ENCODE measurements at places on chromosomes 5 and 9.

GRCh38 chr5:149632311-149633251 lies 51.3 kb downstream of the ARHGEF37 start:
- no peak for DNase-seq

- DNase-seq: peak; percentile 75
Observed at GRCh38 chr5:149153751-149154610, 12.7 kb downstream of the ABLIM3 start.

DNA sequence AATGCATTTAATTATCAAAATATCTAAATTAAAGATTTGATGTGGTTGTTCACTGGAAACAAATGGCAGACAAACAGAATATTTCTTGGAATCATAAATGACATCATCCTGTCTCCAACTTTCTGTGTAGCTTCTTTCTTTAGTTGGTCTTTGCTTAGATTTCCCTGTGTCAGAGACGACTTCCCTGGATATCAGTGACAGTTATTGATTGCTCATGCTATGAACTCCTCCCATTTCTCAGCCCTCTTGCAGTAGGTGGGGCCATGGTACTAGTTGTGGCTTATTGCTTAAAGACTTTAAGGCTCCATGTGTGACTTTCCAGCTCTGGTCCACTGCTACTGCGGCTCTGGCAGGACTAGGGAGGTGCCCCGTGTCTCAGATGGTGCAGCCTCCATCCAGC lies 592.6 kb downstream of the MTRR start:
- no peak for DNase-seq

- DNase-seq: peak; percentile 30
Observed at GRCh38 chr5:83844449-83845068, 123.9 kb upstream of the HAPLN1 start.

DNA sequence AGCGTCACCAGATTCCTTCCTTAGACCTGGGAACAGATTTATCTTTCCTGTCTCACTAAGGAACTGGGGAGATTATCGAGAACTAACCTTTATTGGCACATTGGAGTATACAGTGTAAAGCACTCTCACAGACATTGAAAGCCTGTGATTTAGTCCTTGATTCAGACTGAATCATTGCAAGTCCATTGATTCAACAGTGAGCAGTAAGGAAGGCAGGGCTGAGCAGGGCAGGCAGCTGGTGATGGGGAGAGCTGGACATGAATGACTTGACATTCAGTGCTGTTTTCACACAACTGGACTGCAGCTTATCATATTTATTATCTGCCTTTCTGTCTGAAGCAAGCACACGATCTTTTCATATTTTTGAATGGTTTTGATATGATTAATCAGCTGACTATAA lies 16.2 kb downstream of the ISOC1 start:
- no peak for DNase-seq

DNA sequence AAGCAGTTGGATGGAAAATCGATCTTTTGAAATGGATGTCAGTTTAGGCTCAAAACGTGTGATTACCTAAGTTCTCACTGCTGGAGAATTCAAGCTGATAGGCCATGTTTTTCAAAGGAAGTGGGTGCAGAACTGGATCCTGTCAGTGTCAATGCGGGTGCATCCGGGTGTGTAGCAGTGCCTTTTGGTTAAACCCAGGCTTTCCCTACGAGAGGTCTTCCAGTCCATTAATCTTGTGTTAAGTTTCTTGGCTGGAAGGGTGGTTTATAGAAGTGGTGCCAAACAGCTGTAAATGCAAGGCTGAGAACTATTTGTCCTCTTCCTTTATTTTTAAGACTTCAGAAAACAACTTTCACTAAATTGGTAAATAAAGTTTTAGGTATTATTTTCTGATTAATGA lies 71.9 kb downstream of the DAPK1 start:
- DNase-seq: no peak

DNA sequence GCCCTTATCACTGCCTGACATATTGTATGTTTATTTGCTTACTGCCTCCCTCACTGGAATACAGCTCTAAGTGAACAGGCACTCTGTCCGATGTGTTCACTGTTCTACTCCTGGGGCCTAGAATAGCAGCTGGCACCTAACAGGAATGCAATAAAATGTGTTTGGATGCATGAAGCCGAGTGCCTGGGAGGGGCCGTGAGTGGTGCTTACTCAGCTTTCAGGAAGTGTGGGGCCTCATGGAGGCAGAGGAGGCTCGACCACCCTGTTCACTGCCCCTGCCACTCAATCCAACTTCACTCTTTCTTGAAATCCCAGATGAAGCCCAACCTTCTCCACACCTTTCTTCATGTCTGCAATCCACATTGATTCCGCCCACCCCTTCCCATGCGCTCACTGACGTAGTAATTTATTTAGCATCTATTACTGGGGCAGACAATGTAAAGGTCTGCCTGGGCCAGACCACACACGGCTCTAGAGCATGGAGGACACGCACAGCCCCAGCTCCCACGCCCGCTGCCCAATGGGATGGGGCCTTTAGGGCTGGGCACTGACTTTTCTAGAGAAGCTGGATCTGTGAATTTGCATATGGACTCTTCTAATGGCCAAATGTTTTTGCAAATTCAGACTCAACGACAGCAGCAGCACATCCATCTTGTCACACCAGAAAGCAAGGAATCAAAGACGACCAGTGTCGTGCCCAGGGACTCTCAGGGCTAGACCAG lies 21.3 kb downstream of the TBC1D9B start:
- no peak for DNase-seq

DNA sequence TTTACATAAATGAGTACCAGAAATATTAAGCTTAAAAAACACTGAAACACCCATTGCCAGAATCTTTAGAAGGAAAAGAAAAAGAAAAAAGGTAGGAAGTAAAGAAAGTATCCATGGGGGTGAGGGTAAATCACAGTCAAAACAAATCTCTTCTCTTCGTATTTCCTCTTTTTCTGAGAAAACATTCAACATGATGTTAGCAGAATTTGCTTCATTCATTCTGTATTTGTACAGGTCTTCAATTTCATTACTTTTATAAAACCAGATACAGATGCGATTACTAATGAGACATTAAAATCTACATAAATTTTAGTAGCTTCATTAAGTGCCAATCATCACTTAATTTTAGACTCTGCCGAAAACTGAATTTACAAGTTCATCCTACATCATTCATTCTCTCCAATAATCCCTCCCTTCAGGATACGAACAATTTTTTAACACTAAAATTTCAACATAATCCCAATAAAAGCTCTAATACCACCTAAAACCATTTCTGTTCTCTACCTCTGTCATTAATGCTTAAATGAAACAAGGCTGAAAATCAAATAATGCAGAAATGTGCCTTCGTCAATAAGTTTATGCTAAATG lies 7.0 kb downstream of the NR3C1 start:
- no peak for DNase-seq

DNA sequence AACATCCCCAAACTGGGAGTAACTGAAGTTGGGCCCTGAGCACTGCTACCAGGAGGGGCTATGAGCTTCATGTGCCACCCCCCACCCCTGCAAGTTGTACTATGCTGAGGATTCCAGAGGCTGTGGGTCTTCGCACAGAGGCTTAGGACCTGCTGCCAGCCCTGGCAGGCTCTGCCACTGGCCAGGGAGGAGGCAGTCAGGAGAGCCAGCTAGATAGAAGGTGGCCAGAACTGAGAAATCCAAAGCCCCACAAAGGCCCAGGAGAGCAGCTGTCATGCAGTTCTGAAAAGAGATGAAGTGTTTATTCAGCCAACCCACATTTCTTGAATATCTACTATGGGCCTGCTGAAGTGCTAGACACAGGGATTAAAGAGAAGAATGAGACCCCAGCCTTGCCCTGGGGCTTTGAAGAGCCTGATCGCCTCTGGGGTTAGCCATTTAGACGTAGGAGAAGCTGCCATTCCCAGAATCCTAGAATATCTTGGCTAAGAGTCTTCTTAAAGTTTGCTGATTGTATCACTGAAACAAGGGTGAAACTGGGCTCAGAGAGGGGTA lies 1.4 kb downstream of the ALAD start:
- DNase-seq: peak; percentile 49

- no peak for DNase-seq
Observed at GRCh38 chr9:82091100-82091499, 102.5 kb downstream of the SPATA31D1 start.

- DNase-seq: no peak
Observed at GRCh38 chr5:57817001-57817453, 334.4 kb upstream of the ACTBL2 start.

- DNase-seq: no peak
Observed at GRCh38 chr5:128706269-128706668, 168.2 kb upstream of the FBN2 start.

DNA sequence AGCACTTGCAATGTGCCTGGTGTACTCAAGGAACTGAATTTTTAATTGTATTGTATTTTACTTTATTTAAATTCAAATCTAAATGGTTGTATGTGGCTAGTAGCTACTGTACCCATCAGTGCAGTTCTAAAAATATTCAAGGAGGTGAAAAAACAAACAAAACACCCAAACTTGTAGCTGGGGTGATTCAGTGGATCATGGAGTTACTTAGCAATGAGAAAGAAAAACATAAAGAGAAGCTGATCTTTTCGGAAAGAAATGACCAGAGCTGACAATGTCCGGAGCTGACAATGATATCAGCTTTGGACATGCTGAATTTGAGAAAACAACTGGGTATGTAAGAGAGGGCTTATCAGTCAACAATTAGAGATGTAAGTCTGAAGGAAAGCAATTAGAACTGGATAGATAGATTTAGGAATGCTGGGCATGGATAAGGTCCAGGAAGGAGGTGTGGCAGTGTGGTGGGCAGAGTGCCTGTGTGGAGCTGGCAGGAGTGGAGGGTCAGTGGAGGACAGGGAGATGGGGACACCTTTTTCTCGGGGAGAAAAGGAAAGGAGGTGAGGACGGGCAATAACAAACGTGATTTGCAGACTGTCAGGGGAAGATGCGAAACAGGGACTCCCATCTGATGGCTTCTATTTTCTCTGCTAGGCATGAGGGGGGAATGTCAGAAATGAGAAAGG lies 113.2 kb downstream of the DCP2 start:
- DNase-seq: peak; percentile 60

- peak; percentile 78 for DNase-seq
Observed at GRCh38 chr5:125484742-125485641, 738.6 kb upstream of the ZNF608 start.

GRCh38 chr5:39021413-39021812 lies 52.8 kb downstream of the RICTOR start:
- DNase-seq: no peak

- DNase-seq: no peak
Observed at GRCh38 chr5:36214436-36214835, 27.3 kb downstream of the NADK2 start.

GRCh38 chr5:143592648-143593047 lies 189.2 kb upstream of the NR3C1 start:
- peak; percentile 24 for DNase-seq

DNA sequence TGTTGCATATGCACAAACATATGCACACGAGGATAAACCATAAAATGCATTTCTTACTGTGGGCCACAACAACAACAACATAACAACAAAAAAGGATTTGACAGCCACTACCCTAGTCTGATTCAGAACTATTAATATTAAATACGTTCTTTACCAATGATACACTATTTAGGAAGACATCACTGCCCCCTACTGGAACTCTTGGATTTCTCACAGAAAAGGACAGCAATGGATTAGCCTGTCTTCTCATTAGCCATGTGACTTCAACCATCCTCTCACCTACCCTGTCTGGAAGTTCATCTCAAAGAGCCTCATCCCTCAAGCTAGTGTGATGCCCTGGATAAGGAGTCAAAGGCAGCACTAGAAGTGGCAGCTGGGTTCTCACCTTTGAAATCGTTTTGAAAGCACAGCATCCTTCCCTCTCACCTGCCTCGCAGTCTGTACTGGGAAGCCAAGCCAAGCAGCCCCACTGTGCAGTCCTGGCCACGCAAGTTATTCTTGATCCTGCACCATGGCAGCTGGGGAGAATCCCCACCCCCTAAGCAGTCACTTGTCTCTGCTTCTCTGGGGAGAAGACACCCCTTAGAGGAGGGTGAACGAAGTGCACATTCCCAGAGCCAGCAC lies 64.6 kb downstream of the SH3TC2 start:
- no peak for DNase-seq

DNA sequence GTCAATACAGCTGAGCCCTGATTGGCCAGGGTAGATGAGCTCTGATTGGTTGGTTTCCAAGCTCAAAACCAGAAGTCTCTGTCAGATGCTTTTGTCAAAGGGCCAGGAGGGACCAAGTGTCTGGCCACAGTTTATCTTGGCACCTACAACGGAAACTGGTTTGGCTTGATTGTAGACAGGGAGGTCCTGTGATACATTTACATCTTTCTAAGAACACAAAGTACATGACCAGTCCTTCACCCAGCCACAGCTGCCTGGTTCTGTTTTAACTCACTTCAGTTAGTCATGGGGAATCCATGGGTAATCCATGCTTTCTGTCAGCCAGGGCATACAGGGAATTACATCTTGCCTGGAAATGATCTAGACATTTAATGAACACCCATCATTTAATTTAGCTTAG lies 171.2 kb downstream of the SLC12A2 start:
- no peak for DNase-seq

GRCh38 chr5:112138526-112138925 lies 280.6 kb downstream of the EPB41L4A start:
- no peak for DNase-seq

GRCh38 chr5:148514344-148514743 lies 130.6 kb downstream of the FBXO38 start:
- DNase-seq: no peak

- no peak for DNase-seq
Observed at GRCh38 chr5:100854591-100854990, 48.5 kb downstream of the ST8SIA4 start.

DNA sequence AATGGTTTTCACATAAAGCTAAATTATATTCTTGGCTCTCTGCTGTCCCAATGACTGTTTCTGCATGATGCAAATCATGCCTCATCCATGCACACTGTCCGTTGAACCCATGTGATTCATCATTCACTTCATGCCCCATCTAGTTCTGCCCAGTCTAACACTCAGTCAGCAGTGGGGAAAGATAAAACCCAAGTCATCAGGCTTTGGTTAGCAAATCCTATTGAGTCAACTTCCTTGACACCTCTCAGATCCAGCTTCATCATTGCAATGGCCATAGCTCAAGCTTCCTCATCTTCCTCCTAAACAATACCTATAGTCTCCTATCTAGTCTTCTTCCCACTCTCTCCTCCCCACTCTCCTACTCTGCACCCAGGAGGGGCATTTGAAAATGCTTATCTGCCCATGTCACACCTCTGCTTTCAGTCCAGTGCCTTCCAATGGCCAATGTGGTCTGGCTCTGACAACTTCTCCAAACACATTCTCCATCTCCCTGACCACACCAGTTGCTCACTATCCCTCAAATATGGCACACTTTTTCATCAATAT lies 266.0 kb upstream of the TRIM32 start:
- no peak for DNase-seq
